ENCODE measurements at places on chromosomes 12 and 14. TPM values are rescaled to one million over a fixed set of nuclear protein-coding genes. Genes with fewer than 3 reads are reported as not detected.

The LMNTD1 gene
- total RNA-seq = 2.3 TPM

The MYH6 gene
- 0.26 TPM for total RNA-seq

DNA sequence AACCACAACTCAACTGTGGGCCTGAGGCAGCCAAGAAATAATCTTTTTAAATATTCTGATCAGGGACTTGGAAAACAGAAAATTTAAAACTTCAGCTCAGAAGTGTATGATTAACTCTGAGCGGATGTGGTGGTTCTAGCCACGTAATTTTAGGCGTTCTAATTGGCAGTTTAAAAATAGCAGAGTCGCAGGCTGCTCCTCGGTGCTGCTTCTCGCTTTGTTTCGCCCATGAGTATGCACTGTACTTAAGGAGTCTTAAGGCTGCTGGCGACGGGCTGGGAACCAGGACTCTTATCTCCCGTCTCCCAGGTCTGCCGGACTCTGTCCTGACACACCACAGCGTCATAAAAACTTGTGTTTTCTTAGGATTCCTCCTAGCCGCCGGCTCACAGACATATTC lies 113.4 kb upstream of the PELI2 start:
- no peak for DNase-seq

- no peak for DNase-seq
Measured at GRCh38 chr12:27896419-27896990, 76.0 kb downstream of the PTHLH start.

DNA sequence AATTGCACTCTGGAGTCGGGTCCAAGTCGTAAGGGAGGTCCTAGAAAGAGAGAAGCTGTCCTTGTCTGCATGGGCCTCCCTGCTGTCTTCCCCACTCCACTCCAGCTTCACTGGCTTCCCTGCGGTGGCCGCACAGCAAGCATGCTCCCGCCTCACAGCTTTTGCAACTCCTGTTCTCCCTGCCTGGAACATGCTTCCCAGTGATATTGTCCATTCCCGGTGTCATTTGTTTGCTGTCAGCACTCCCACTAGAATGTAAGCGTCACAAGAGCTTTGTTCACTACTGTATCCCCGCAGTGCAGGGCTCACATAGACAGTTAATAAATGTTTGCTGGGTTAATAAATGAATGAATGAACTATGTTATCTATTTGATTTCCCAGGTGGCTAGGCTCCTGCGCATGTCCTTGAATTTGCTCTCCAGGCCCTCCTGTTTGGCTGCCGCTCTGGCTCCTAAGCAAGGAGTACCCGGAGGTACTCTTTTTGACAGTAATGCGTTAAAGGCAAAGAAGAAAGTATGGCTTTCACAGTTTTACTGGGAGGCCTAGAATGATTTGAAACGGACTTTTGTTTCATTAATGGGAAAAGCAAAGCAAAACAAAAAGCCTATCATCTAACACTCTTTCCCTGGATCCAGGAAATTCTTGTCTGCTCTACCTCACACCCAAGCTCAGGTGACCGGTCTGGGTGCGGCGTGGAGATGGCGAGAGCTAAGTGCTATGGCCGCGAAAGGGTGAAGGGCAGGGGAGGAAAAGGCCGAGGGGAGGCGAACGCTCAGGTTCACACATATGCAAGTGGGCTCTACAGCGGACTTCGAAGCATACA lies 6.2 kb upstream of the SLC7A7 start:
- DNase-seq = no peak

DNA sequence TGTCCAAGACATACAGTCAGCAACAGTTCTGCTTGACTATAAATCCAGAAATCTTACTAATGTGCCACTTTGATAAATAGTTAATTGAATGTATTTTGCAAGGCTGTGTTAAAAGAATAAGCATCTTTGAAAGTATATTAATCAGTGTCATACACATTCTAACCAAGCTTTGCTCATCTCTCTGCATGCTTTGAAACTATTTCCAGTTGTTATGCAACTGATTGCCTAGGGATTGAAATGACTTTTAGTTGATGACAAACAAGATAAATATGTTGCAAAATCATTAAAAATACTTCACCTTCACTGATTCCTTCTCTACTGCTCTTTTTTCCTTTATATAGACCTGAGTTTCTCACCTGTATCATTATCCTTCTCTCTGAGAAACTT lies 91.3 kb downstream of the AEBP2 start:
- DNase-seq = no peak

The PNN gene
- total RNA-seq = 38.4 TPM

DNA sequence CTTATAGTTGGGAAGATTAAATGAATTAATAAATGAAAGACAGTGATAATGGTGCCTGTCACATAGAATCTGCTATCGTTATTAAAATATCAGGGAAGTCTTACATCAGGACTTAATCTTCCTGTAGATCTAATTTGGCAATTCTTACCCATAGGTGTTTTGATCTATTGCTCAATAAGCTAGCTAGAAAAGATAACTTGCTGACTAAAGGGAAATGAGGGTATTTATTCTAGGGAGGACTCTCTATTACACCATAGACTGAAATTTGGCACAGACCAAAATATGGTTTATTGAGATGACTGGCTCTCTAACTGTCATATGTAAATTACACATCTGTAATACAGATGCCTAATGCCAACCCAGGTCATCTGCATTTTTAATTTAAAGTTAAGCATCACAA lies 11.5 kb downstream of the HAL start:
- no peak for DNase-seq

DNA sequence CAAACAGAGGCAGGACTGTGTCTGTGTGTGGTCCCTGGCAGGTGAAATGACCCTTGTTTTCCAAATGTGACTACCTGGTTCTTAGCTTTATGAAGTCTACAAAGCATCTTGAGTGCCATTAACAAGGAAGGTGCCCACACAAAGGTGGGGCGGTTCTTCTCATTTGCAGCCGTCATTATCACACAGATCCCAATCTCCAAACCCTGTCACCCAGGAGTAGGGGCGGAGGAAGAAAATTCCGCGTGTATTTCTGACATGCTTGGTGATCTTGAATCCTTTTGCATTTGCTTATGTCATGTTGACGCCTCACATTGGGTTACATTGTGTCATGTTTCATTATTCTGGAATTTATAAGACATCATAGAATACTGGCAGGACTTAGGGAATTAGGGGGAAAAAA lies 277.3 kb downstream of the VRK1 start:
- no peak for DNase-seq

The PAWR gene
- 117 TPM for total RNA-seq

GRCh38 chr14:92241966-92242595 lies 80.9 kb upstream of the SLC24A4 start:
- no peak for DNase-seq

DNA sequence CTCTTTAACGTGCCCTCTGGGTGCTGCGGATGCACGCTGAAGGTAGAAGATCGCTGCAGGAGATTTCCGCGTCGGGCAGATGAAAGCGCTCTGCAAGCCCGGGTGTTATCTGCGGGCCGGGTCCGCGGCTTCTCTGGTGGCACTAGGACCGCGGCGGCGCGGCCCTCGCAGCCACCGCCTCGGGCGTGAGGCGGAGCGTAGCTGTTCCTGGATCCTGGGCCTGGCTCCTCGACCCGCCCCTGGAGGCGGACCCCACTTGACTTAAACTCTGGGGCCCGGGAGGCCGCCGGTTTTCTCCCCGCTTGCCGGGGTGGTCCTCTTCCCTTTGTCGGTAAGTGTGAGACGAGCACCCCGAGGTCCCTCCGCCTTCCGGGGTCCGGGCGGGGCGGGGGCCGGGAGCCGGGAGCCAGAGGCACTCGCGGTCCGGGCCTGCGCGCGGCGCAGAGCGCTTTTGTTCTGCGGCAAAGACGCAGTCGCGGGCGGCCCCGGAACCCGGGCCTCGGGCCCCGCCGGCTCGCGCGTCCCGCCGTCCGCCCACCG lies at the start of gene RESF1:
Gene RESF1, plus strand, starts transcription at position 255 of the 540 bp plus-strand sequence. CDS start 21,541 bp downstream, outside the sequence.
- peak; percentile 76 for DNase-seq

DNA sequence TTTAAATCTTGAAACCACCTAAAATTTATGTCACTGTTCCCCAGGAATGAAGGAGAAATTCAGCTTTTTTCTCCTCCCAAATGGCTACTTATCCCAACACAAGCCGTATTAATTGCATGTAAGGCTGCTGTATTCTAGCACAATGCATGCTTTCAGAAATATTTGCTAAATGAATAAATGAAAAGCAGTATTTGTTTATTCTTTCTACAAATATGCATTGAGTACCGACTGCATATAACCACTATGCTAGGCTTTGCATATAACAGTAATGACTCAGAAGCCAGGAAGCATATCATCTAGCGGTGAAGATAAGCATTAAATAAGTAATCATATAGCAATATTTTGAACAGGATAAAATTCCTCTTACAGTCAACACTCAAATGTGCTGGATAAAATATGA lies 5.7 kb upstream of the LRR1 start:
- no peak for DNase-seq

GRCh38 chr14:69999261-69999674 lies 120.1 kb downstream of the SMOC1 start:
- DNase-seq = no peak

DNA sequence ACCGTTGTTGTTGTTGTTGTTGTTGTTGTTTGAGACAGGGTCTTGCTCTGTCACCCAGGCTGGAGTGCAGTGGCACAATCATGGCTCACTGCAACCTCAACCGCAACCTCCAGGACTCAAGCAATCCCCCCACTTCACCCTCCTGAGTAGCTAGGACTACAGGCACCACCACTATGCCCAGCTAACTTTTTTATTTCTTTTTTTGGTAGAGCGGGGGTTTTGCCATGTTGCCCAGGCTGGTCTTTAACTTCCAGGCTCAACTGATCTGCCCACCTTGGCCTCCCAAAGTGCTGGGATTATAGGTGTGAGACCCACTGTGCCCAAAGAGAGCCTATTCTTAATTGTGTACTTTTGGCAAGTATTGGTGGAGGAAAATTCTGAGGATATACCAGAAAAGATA lies 25.7 kb downstream of the MOK start:
- DNase-seq = no peak

The TRHDE gene
- total RNA-seq = 21.4 TPM

The NYNRIN gene
- 35.4 TPM for total RNA-seq

The DDX23 gene
- 52.2 TPM for total RNA-seq

GRCh38 chr14:32590157-32590556 lies 261.1 kb downstream of the AKAP6 start:
- DNase-seq = no peak

The SERPINA6 gene
- not detected for total RNA-seq

GRCh38 chr12:76094754-76095153 lies 10.3 kb upstream of the NAP1L1 start:
- no peak for DNase-seq

- no peak for DNase-seq
Measured at GRCh38 chr12:88518863-88519403, 61.3 kb downstream of the KITLG start.

DNA sequence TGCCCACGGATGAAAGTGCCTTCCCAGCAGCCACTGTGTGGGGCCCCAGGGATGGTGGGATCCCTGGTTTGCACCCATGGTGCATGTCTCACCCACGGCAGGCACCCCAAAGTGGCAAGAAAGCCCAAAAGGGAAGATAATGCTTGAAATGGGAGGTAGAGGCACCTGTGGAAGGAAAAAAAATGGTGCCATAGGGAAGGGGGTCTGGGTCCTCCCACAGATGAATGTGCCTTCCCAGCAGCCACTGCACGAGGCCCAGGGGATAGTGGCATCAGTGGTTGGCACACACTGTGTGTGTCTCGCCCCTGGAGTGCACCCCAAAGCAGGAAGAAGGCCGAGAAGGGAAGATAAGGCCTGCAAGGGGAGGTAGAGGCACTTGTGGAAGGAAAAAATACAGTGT lies 264.2 kb downstream of the ALG10 start:
- DNase-seq = no peak

DNA sequence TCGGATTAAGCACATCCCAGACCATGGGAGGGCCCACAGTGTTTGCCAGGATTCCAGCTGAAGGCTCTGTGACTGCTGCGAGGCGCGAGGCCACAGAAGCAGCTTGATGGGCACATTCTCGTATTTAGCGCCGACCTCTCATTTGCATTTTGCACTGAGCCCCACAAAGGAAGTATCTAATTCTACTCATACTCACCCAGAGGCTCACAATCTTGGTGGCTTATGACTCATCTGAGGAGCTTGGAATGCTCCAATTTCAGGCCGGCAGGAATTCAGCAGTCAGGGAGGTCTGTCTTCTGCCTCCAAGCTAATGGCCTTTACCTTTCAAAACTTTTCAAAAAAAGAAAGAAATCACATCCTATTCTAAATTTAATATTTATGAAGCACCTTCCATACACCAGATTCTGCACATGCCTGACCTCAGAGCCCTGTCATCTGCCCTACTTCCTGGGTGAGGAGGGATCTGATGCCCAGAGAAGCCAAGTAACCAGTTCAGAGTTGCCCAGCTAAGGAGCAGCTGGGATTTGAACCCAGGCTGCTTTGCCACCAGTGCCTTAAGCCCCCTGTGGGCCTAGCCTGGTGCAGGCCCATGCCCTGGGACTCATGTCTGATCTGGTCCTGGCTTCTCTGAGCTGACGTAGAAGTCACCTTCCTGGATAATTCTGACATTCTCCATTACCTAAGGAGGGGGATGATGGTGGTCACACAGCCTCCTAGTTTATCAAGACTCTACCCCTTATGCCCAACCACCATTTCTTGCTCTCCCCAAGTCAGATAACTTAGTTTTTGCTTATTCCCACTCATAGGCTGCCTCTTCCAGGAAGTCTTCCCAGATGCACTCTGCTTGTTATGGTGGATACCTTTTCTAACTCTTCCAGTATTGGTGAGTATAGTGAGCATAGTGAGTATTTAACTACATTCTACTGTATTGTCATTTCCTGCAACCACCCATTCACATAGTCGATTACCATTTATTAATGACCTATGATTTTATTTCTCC lies 198.9 kb downstream of the RBM19 start:
- DNase-seq = no peak

DNA sequence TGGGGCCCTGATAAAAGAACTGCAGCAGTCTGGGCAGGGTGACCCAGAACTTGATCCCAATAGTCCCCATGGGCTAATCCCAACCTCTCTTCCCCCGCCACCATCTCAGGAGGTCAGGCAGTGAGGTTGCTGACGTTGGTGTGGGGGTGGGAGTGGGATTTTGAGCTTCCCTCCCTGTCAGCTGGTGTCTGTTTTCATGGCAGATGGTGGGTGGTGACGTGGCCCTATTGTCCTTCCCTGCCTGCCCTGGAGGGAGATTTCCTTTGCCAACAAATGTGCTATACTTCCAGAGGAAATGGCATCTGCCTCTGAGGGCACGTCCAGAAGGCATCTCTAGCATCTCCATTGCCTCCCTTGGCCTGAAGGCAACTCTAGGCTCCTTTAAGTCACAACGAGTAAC lies 37.7 kb downstream of the NEUROD4 start:
- no peak for DNase-seq

Data from urinary bladder (tissue), 4 donors.